Left renal pelvis (tissue), 4 donors: ENCODE measurements at places on chromosomes 16 and 17.

- DNase-seq, result no peak
Measured at GRCh38 chr16:81005610-81006161, 999 bp downstream of the CMC2 start.

DNA sequence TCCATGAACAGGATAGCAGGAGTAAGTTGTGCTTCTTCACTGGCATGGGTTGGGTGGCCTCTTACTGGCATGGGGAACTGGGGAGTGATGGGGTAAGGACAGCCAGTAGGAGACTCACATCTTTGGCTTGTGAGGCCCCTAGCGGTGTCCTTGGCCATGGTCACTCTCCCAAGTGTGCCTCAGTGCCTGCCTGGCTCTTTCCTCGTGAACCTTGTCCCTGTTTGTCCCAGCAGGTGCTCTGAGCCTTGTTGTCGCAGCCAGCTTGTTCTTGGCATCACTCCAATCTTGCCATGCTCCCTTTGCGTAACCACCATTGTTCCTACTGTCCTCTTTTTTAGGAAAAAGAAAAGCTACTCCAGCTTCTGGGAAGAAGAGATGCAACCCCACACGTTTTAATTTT is 53.6 kb upstream of the SDK2 start:
- DNase-seq, result no peak

- DNase-seq, result no peak
Measured at GRCh38 chr16:5019775-5020174, 14.0 kb downstream of the NAGPA start.

DNA sequence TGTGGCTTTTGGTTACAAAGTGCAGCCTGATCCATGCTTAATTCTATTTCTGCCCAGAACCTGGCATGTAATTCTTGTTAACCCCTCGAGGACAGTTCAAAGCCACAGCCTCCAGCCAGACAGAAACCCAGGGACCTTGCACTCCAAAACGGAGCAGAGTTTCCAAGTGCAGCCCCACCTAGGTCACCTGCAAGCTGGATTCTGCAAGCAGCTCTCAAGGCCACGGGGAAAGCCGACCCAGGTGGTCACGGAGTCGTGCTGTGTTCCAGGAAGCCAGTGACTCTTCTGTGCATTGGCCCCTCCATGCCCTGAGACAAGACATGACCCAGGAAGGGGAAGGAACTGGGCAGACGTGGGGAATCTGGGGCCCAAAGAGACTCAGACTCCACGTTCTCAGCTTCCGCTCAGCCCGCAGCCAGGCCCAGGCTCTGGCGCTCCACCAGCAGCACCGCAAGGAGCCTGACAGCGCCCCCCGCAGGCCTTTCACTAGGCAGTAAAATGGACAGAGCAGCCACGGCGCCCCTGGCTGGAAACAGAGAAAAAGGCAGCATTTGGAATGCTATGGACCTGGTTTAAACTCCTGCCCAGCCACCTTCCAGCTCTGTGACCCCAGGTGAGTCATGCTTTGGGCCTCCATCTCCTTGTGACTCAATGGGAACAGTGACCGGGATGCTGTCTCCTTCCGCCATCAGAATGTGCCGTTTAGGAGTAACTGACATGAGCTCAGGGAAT is 27.3 kb upstream of the GSG1L start:
- no peak for DNase-seq

DNA sequence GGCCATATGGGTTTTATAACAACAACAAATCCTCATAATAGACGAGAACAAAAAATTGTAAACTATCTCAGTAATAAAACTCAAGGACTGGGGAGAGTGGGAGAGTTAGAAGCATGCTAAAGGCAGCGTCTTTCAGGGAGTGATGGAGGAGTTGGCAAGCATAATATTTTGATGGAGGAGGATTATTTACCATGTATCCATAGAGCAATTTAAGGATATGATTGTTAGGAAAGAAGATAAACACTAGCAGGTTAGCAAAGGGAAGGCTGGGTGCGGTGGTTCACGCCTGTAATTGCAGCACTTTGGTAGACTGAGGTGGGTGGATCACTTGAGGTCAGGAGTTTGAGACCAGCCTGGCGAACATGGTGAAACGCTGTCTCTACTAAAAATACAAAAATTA is 27.8 kb downstream of the BCL7C start:
- DNase-seq, result no peak

DNA sequence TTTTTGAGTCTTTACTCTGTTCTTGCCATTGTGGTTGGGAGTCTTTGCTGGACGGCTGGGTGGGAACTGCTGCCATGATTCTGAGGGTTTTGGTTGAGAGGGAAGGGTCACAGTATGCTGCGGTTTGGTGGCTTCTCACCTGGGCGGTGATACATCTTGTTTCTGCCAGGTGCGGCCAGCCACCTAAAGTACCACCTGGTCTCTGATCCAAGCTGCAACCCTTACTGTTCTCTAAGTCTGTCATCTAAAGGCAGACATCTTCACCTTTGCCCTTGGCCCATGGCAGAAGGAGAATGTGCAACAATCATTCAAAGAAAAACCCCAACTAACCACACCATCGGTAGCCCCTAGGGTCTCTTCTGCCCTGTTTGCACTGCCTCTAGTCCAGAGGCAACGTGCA is 19.6 kb upstream of the MPO start:
- DNase-seq, result no peak

DNA sequence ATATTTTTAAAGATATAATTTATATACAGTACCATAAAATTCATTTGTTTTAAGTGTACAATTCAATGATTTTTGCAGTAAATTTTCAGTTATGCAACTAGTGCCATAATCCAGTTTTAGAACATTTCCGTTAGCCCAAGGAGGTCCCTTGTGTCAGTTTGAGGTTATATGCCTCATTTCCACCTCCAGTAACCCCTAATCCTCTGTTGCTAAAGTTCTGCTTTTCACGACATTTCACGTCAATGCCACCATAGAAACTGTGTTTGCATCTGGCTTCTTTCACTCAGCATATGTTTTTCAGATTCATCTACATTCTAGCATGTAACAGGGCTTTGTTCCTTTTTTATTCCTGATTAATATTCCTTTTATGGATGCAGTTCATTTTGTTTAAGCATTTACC is 42.4 kb upstream of the NUDT7 start:
- DNase-seq, result no peak

GRCh38 chr17:29005936-29006511 is at the start of gene SEZ6:
Gene SEZ6 (minus strand): TSS chr17:29006033. CDS start chr17:29005869, 164 bp downstream.
- peak; percentile 64 for DNase-seq

DNA sequence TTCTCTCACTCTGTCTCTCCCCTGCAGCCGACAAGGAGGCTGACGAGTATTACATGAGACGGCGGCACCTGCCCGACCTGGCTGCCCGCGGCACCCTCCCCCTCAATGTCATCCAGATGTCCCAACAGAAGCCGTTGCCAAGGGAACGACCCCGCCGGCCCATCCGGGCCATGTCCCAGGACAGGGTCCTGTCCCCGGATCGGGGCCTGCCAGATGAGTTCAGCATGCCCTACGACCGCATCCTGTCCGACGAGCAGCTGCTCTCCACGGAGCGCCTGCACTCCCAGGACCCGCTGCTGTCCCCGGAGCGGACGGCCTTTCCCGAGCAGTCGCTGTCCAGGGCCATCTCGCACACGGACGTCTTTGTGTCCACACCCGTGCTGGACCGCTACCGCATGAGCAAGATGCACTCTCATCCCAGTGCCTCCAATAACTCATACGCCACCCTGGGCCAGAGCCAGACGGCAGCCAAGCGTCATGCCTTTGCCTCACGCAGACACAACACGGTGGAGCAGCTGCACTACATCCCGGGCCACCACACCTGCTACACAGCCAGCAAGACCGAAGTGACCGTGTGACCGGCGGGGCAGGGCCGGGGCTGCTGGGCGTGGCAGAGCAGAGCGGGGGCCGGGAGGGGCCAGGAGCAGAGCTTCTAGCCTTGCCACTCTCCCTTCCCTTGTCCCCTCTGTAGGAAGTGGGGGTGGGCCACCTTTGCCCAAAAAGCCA is 40.4 kb upstream of the DNAH9 start:
- no peak for DNase-seq

DNA sequence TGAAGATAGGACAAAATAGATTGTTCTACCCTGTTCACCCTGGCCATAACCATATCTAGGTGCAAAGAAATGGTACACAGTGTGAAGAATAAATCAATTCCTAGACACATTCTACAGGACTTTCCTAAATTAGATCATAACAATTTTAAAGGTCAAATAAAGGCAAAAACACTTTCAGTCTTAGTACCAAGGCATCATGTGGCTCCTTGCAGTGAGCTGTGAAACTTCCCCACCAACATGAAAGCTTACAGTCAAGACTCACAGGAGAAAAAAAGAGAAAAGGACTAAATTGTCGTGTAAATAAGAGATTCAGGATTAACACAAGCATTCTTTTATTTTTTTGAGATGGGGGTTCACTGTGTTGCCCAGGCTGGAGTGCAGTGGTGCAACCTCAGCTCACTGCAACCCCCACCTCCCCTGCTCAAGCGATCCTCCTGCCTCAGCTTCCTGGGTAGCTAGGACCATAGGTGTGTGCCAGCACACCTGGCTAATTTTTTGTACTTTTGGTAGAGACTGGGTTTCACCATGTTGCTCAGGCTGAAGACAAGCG is 14.2 kb downstream of the NSMCE1 start:
- DNase-seq, result no peak

- DNase-seq, result no peak
Measured at GRCh38 chr17:28330671-28331070, 4.6 kb downstream of the IFT20 start.

- no peak for DNase-seq
Measured at GRCh38 chr17:16466407-16466806, 25.6 kb downstream of the LRRC75A start.

DNA sequence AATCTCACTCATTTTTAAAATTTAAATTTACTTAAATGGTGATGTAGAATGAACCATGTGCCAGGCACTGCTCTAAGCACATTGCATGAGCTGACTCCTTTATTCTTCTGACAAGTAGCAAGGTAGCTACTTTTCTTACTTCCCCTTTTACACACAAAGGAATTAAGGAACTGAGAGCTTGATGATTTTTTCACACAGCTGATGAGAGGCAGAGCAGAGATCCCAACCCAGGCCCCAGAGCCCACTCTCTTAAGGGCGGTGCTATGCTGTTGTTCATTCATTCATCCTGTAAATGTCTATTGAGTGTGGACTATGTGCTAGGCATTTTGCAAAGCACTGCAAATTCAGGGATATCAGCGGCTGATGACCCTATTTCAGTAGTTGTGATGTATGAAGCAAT is 17.9 kb downstream of the SEC14L5 start:
- no peak for DNase-seq

- DNase-seq, result no peak
Measured at GRCh38 chr17:42709561-42709960, 27.2 kb downstream of the CNTNAP1 start.

DNA sequence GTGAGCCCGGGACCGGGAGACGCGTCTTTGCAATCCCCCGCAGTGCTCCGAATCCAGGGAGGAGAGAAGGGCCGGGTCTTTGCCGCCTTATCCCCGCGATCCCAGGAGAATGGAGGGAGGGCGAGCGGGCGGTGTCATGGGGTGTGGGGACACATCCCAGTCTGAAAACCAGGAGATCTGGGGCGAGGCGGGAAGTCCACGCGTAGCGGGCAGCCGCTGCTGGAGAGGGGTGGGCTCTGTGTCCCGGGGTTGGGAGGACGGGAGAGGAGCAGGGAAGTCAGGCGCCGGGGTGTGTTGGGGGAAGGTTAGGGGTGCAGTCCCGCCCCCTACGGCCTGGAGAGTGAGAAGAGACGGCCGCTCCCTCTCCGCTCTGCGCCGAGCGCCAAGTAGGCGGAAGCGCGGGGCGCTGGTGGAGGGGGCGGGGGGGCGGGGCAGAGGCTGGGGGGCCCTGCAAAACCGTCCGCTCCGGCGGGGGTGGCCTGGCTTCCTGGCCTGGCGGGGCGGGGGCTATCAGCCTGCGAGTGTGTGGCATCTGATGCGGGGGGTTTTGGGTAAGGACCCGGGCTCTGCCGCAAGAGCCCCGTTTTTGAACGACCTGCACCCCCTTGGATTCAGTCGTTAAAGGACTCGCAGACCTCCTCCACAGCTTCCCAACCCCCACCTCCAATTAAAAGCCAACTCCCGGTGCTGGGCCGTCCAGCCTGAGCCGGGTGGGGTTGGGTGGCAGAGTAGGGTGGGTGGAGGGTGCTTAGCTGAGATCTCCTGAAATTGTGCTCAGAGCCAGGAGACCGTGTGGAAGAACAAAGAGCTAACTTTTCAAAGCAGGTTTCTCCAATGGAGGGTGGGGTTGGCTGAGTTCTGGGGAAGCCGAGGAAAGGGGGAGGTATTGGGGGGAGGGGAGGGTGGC is 654 bp downstream of the LASP1 start:
- DNase-seq, result no peak

- no peak for DNase-seq
Measured at GRCh38 chr16:85906349-85906748, 7.4 kb downstream of the IRF8 start.

GRCh38 chr17:37523715-37524219 is 34.1 kb downstream of the DUSP14 start:
- no peak for DNase-seq

- DNase-seq, result no peak
Measured at GRCh38 chr17:2433696-2434095, 32.8 kb upstream of the MNT start.

- DNase-seq, result no peak
Measured at GRCh38 chr16:66525396-66526180, 24.3 kb downstream of the TK2 start.

GRCh38 chr16:10990378-10990777 is 46.0 kb downstream of the CLEC16A start:
- DNase-seq, result no peak

- DNase-seq, result no peak
Measured at GRCh38 chr17:75019146-75019545, 6.7 kb downstream of the MRPL58 start.

GRCh38 chr16:19913340-19913645 is 28.6 kb upstream of the GPRC5B start:
- no peak for DNase-seq

GRCh38 chr17:39547713-39548478 is 59.8 kb downstream of the NEUROD2 start:
- DNase-seq, result peak; percentile 11

GRCh38 chr16:50462793-50463507 is 85.2 kb upstream of the NKD1 start:
- no peak for DNase-seq

GRCh38 chr17:7072406-7072805 is 7.6 kb downstream of the CLEC10A start:
- no peak for DNase-seq

DNA sequence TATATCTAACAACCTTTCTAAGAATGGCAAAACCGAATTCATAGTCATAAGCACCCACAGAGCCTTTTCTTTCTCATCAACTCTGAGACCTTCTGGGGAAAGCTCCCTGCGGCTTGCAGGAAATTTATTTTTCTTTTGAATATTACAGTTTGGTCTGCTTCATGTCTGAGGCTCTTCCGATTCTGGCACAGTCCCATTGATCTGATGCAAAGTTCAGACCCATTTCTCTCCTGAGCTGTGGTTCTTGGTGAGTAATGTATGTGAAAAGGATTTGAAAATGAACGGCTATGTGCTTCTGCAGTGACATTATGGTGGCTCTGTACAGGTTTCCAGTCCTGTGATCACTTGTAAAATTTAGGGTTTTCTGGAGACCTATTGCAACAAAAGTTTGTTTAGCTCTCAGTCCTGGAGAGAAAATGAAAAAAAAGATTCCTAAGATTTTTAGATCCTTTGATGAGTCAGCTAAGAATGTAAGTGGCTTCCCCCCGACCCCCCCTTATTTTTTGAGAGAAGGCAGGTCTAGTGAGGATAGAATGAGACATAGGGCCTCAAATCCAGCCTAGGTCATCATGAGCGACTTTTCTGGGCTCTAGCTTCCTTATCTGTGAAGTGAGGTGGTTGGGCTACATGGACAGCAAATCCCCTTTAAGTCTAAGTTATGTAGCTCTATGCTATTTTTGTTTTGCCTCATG is 4.6 kb downstream of the GAN start:
- DNase-seq, result no peak
